Hepatic stellate cell (primary cell): ENCODE measurements at places on chromosomes 13 and 19.

DNA sequence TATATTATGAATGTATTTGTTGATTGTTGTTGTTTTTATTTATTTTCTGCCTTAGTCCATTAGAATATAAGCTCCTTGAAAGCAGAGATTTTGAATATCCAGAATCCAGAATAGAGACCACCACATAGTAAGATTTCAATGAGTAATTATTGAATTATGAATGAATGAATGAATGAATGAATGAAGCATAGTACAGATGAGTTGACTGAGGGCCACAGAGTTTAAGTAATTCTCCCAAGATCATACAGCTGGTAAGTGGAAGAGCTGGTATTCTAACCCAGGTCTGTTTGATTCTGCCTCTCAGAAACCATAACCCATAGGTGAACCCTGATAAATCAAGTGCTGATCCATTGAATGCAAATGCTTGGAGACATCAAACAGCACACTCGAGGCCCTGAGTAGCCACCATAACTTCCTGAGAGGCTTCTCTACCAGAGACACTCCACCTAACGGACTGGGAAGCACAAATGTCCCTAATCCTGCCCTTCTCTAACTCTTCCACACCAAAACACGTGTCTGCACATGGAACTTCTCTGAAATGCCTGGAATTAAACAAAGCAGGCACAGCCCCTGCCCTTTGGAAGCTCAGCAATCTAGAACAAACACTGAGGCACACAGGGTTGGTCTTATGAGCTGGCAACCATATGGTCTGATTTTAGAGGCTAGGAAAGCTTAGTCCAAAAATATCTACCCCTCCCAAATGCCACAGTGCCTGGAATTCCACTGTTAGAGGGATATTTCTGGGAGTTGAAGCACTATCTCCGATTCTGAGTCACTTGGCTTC is 190.1 kb downstream of the FOXO1 start:
- peak; percentile 73 for DNase-seq

- DNase-seq: no peak
Observed at GRCh38 chr13:100389617-100390016, 199.0 kb downstream of the GGACT start.

GRCh38 chr13:98563071-98563470 is 13.8 kb downstream of the STK24 start:
- no peak for DNase-seq

- no peak for DNase-seq
Observed at GRCh38 chr13:34419025-34419424, 523.0 kb upstream of the NBEA start.
